Fibroblast of skin of right biceps (primary cell): ENCODE measurements at places on chromosomes 5 and 9.
A peak's percentile ranks its signal among the peaks of the same experiment; 100 is the strongest.

GRCh38 chr5:154479944-154480750, 2.1 kb upstream of the HAND1 start:
- no peak for DNase-seq

- no peak for DNase-seq
These were observed 124.4 kb downstream of the TMEM174 start for GRCh38 chr5:73297430-73297829.

DNA sequence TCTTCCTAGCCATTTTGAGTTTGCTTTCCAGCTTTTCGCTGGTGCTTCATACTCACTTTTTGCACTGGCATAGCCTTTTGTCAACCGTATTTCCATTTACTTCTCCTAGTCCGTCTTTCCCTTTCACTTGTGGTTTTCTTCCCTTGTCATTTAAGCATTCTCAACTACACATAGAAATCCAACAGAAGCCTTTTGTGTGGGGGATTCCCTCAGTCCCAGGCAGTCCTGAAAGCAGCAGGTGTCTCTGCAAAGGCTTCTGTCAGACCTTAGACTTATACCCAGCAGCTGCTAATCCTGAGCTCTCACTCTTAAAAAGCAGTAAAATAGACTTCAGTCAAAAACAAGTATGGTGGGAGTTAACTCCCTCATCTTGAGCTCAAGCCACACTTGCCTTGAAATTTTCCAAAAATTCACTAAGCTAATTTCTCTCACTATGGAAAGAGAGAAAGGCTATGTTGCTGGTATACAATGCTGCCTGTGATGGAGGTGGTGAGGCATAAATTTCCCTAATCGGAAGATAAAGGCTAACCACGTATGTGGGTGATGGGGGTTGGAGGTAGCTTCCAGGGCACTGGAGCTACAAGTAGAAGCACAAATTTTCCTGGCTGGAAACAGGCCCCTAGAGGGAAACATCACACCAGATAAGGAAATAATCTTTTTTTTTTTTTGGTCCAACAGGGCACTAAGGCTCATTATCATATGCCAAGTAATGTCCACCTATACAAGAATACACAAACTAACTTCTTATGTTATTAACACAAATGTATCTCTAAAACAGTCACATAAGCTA, 34.8 kb upstream of the IFNK start:
- DNase-seq, result no peak

DNA sequence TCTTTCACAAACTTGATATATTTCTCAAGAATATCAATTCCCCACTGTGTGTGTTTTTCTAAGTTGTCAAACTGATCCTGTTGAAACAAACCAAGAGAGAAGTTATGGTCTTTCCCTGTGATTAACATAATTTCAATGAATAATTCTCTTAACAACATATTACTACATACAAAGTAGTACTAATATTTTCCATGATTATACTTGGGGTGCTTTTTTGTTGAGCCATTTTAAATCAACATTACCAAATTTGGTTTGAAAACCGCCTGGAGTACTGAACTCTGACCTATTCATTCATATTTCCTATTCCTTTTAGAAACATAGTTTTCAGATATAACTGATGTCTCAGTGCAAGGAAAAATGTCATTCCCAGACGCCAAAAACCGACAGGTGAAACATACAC, 48.1 kb downstream of the FNBP1 start:
- peak; percentile 9 for DNase-seq

GRCh38 chr9:87889882-87890252, 7.2 kb downstream of the SPATA31E1 start:
- no peak for DNase-seq

- no peak for DNase-seq
These were observed 370.0 kb downstream of the ZSWIM6 start for GRCh38 chr5:61701877-61702602.

- peak; percentile 29 for DNase-seq
These were observed 124.2 kb downstream of the PTTG1 start for GRCh38 chr5:160545832-160546231.

DNA sequence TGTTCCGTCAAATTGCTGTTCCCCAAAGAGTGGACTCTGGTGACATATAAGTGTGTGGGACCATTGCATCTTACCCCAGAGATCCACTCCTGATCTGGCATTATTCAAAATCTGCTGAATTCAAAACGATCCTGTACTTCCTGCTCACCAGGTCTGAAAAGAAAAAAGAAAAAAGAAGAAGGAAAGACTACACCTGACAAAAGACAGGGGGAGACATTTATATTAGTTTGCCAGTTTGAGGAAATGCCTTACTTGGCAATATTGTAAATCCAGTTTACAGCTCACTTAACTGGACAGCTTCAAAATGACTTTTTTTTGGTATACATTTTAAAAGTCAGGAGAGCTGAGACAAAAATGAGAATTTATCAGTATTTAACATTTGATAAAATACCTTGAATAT, 15.0 kb upstream of the GRHPR start:
- no peak for DNase-seq

GRCh38 chr5:6837519-6838110, 124.4 kb downstream of the TENT4A start:
- peak; percentile 3 for DNase-seq

- peak; percentile 59 for DNase-seq
These were observed at the start of gene PTCH1 for GRCh38 chr9:95516734-95517558. PTCH1 (minus strand) TSS chr9:95516971.

DNA sequence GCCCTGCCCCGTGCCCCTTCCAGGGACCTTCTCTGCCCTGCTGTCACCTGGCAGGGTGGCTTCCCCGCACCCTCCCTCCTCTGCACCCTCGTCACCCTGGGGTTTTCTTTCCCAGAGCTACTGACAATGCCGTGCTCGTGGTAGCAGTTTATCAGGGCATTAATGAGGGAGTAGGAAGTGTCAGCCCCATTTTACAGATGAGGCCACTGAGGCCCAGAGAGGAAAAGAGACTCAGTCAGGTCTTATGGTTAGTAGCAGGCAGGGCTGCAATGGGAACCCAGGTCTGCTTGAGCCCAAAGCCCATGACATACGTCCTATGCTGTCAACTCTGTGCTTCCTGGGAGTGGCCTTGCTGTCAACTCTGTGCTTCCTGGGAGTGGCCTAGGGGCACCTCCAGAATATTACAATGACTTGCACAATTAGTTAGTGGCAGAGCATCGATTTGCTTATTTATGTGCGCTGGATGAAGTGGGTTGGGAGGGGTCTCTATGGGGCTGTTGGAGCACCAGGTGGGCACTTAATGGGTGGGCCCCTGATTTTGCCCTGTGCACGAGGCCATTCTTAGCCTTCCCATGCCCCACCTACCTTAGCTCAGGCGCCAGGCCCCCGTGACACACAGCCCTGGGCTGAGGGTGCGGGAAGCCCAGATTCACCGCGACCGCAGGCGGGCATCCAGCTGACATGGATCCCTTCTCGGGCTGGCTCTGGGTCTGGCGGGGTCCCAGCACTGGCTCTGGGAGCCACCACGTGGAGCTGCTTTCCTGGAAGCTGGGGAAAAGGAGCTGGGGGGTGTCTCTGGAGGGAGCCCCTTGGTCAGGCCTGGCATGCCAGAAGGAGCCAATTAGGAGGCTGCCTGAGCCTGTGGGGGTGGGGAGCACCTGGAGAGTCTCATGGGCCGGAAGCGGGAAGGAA, 82.0 kb upstream of the ORM1 start:
- DNase-seq, result no peak

DNA sequence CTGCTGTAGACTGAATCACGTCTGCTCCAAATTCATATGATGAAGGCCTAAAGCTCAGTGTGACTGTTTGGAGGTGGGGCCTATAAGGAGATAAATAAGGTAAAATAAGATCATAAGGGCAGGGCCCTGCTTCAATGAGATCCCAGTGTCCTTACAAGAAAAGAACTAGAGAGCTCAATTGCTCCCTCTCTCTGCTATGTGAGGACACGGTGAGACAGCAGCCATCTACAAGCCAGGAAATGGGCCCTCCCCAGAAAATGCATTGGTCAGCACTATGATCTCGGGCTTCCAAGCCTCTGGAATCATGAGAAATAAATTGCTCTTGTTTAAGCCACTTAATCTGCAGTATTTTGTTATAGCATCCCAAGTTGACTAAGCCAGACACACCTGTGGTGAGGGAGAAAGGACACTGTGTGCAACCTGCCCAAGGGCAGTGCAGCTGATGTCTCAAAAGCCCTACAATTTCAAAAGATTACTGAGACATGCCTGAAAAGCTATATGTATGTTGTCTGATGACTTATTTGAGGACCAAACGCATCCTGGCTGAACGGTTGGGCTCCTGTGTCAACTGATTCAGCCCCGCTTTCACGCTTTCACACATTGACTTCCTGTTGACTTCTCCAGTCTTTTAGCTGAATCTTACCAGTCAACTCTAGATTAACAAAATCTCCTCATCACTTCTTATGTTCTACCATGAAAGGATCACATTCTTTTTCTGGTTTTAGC, 13.2 kb downstream of the GZMK start:
- peak; percentile 37 for DNase-seq

DNA sequence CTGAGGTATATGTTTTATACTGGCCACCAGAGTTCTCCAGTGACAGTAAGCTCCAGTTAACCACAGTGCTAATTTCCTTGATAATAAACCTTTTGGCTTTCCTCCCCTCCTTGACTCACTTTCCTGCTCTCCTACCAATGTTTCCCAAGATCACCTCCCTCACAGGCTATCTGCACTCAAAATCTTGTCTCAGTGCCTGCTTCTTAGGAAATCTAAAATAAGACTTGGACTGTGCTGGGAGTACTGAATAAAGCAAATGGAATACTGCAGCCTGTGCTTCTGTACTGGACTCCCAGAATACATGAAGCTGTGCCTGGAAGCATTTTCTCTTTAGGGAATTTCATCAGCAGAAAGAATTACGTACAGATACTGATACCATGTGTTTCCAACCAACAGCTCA, 1.7 kb upstream of the DCP2 start:
- DNase-seq, result no peak

DNA sequence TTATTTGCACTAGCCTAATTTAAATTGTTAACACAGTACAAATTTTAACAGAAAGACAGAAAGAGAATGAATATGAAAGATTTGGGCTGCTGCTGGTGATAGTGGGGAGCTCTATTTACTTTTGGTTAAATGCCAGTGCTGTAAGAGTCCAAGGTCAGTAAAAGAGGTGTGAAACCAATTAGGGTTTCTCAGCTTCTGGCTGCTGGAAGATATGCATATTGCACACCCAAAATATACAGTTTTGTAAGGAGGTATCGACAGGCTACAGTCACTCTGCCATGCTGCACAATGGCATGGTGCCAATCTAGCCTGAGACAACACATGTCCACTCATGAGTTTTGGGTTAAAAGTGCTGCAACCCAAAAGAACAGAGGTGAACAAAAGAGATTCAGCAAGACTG, 79.3 kb downstream of the PPP2R2B start:
- DNase-seq, result no peak
